ENCODE measurements at places on chromosomes 13 and 19.
A peak's percentile ranks its signal among the peaks of the same experiment; 100 is the strongest.

- DNase-seq = no peak
Observed at GRCh38 chr19:43465468-43466120, at the start of gene LYPD3. LYPD3 (minus strand) TSS chr19:43465608; CDS start chr19:43465571, 37 bp downstream.

- no peak for DNase-seq
Observed at GRCh38 chr13:26722321-26722720, 38.3 kb downstream of the GPR12 start.

- no peak for DNase-seq
Observed at GRCh38 chr13:48890391-48890790, 85.3 kb upstream of the FNDC3A start.

DNA sequence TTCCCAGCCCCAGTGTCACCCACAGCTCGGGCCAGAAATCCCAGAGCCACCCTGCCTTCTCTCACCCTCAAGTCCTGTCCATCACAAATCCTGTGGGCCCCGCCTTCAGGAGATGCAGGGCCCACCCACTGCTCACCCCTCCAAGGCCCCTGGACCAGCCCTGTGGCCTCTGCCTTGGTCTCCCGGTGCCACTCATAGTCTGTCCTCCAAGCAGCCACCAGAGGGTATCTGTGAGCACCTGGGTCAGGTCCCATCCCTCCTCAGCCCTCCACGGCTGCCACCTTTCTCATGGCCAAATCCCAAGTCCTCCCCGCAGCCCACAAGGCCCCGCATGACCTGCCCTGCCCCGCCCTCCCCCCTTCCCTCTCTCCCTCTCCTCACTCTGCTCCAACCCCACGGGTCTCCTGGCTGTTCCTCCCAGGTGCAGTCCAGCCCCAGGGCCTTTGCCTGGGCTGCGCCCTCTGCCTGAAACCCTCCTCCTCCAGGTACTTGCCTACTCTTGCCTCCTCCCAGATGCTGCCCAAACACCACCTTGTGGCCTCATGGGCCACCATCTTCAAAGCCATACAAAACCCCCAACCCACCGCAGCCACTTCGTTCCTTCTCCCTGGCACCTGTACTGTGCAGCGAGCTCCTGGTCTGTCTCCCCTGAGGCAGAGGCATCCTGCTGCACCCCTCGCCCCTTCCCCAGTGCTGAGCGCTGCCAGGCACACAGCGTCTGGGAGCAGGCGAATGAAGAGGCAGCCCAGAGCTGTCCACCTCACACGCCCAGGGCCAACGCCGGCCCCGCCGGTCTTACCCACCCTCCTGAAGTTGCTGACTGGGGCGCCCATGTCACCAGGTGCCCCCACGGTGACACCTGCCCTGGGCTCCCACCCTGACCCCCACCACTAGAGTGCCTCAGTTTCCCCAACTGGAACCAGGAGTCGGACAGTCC lies 13.2 kb upstream of the UQCR11 start:
- peak; percentile 38 for DNase-seq

- no peak for DNase-seq
Observed at GRCh38 chr19:19445911-19446361, 40.5 kb downstream of the GATAD2A start.

- DNase-seq = no peak
Observed at GRCh38 chr13:60661521-60661920, 264.5 kb downstream of the TDRD3 start.

DNA sequence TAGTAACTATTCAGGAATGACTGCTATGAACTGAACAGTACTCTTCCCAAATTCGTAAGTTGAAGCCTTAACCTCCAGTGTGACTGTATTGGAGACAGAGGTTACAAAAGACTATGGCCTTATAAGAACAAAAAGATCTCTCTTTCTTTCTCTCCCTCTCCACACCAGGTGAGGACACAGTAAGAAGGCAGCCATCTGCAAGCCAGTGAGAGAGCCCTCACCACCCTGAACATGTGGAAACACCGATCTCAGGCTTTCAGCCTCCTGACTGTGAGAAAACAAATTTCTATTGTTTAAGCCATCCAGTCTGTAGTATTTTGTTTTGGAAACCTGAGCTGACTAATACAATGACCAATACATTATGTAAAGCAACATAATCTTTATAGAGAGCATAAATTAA lies 888.9 kb downstream of the SLITRK1 start:
- no peak for DNase-seq

- DNase-seq = no peak
Observed at GRCh38 chr19:52734331-52734892, 432 bp downstream of the ZNF611 start.

DNA sequence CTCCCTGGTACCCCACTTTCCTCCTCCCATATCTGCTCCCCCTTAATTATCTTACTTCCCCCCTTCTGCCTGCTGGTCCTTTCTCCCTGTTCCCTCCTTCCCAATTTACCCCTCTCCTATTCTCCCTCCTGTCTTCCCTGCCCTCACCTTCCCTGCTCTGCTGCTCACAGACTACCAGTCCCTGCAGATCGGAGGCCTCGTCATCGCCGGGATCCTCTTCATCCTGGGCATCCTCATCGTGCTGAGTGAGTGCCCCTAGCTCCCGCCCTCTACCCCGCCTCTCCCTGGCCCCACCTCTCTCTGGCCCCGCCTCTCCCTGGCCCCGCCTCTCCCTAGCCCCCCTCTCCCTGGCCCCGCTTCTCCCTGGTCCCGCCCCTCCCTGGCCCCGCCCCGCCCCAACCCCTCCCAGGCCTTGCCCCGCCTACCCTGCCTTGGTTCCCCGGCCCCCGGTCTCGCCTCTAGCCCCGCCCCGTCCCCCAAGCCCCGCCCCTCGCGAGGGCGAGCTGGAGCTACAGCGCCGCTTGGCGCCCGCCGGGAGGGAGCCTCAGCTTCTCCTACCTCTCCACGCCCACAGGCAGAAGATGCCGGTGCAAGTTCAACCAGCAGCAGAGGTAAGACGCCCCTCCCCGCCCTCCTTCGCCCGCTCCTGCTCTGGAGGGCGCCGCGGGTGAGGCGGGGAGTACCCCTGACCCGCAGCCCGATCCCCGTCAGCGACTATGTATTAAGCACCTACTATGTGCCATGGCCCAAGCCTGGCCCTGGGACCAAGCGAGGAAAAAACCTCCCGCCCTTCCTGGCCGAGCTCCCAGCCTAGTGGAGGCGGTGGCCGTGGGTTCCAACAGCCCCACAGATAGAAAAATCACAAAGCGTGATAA lies 1.9 kb upstream of the FXYD7 start:
- peak; percentile 91 for DNase-seq

GRCh38 chr13:29954082-29955028 lies 103.9 kb upstream of the UBL3 start:
- DNase-seq = no peak

DNA sequence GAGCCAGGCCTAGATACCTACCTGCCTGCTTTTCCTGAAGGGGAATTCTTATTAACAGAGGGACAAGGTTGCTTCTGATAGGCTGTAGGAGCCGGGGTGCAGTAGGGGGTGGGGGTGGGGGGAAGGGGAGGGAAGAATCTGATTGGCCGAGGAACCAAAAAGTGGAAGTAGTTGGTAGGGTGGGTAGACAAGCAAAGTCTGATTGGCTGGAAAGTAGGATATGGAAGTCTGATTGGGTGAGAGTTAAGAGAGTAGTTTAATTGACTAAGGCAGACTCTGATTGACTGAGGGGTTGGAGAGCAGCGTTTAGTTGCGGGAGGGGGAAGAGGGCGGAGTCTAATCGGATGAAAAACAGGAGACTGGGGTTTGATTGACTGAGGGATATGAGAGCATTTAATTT lies 9.4 kb upstream of the CYP4F22 start:
- no peak for DNase-seq

DNA sequence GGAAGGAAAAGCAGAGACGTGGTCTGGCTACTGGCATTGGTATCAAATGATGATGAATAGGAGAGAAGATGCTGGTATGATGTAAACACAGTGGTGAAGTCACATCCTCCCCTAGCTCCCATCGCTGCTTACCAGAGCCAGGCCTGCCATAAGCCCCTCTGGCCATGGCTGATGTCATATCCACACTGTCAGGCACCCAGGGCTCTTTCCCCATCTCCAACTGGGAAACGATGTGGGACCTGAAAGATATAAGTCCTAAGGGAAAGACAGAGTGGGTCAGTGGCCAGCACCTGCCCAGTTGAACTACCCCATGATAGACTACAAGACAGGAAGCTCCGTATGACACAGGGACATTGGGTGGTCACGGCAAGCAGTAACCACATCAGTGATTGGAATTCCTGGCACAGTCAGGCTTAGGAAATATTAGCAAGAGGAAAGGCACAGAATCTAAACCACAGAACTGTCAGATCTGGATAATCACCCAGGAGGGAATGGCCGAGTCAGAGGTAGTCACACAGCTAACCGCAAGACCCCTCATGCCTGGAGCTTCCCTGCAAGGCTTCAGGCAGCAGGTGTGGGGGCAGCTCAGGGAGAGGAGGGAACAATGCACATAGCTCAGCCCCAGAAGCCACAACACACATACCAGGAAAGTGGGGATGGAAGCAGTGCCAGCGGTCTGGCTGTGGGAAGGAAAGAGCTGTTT lies 3.8 kb downstream of the ZNF792 start:
- no peak for DNase-seq

GRCh38 chr19:49774969-49775368 lies 8.2 kb downstream of the AP2A1 start:
- DNase-seq = no peak

DNA sequence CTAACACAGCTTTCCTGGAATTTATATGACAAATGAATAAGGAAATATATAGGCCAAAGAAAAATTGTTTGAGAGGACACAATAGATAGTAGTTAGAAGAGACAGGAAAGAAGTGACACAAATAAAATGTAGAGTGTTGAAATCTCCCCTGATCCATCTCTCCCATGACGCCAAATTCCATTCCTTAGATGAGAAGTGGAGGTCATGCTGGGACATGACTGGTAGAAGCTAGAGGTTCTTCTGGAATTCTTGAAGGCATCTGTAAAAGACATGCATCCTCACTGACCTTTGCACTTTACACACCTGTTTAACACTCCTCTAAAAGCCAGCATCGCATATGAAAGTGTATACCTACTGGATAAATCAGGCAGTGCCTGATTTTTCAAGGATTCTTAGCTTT lies 67.8 kb downstream of the DGKH start:
- DNase-seq = no peak

GRCh38 chr19:3607303-3608078 lies 816 bp upstream of the TBXA2R start:
- no peak for DNase-seq

GRCh38 chr19:40962460-40962961 lies 28.6 kb upstream of the CYP2B6 start:
- DNase-seq = no peak

- DNase-seq = peak; percentile 18
Observed at GRCh38 chr13:27953676-27954405, 15.3 kb downstream of the CDX2 start.

GRCh38 chr19:1228161-1228957 lies 9.4 kb downstream of the CBARP start:
- no peak for DNase-seq

DNA sequence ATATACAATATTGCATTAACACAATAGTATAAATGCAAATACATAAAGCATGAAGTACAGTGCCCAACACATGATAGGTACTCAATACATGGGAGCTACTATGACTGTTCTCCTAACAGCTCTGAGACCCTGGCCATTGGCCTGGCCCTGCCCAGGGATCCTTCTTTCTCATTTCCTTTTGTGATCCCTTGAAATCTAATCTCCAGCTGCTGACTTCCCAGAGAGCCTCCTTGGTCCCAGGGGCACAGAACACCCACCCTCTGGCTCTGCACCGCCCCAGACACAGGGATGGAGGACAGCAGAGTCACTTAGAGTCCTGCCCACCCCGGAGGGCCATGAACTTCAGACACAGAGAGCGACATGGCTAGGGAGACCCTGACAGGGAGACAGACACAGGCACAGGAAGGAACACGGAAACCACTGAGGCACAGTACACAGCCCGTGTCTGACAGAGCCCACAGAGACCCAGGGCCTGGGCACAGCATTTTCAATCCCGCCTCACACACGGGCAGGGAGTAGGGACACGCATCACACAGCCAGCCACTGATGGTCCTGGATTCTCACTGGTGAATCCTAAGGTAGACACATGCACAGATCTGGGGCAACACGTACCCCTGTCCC lies 4.2 kb upstream of the SYCN start:
- DNase-seq = no peak

DNA sequence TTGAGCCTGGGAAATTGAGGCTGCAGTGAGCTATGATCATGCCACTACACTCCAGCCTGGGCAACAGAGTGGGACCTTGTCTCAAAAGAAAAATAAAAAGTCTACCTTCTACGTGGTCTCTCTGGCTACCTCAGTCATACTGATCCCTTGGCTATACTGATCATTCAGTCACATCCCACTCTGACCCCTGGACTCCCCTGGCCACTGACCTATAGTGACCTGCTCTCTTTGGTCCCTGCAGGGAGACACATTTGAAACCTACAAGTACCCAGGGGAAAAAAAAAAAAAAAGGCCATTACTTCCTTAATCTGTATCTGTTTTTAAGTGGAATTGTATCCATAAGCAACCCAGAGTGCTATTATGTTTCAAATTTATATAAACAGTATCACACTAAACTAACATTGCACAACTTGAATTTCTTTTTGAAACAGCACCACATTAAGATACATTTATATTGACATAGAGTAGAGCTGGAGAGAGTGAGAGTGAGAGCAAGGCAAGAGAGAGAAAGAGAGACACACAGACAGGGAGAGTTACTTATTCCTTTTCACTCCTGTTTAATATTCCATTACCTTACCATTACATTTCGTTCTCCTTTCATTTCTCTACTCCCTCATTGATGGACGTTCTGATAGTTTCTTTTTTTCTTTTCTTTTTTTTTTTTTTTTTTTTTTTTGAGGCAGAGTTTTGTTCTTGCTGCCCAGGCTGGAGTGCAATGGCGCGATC lies 23.7 kb upstream of the CERS4 start:
- DNase-seq = no peak

DNA sequence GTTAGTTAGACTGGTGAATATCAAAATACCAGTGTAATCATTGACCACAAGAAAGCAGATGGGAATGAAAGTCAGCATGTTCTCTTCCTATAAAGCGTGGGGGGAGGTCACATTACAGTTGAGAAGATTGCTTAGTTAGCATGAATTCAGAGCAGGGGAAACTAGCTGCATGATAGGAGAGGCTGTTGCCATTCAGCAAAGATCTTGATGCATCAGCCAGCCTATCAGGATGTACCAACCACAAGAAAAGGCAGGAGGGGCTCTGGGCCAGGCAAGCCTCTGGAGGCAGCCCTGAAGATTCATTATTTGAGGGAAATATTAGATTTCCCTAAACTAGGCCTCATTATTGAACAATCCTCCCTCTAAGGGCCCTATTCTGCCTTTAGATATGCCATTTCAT lies 5.0 kb upstream of the MTMR6 start:
- DNase-seq = peak; percentile 17

DNA sequence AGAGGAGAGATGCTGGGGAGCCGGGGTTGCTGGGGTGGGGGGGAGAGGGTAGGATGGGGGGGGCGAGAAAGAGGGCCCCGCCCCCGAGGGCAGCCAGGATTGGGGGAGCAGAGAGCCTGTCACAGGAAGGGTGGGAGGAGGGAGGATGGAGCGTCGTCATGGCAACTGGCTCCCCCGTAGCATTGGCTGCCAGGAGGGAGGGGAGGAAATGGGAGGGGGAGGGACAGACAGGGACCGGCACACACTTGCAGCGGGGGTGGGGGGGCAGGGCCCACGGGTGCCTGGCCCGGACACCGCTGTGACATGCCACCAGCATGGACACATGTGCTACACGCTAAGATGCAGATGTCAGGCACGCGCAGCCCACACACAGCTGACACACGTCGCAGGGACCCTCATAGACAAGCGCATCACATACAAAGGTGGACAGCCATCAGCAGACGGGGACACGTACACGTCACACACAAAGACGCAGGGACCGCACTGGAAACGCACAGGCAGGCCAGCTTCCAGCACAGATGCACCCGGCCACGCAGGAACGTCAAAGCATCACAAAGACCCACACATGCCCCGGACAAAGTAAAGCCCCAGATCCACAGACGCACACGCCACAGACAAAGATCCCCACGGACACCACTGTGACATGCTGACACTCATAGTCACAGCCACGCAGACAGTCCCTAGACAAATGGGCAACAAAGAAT lies at the start of gene LMTK3:
LMTK3 (minus strand) TSS at position 36 of the 704 bp plus-strand sequence. CDS start 259 bp downstream, outside the sequence.
- DNase-seq = peak; percentile 87

All from CD4-positive, alpha-beta T cell (primary cell).